ENCODE measurements at places on chromosomes 5 and 9.

- no peak for DNase-seq
Observed at GRCh38 chr5:60851626-60852025, 7.6 kb upstream of the ELOVL7 start.

- DNase-seq, result no peak
Observed at GRCh38 chr5:8843771-8844170, 702.1 kb downstream of the SEMA5A start.

- no peak for DNase-seq
Observed at GRCh38 chr9:105737205-105737604, 42.9 kb downstream of the TMEM38B start.

- no peak for DNase-seq
Observed at GRCh38 chr5:164060786-164061355, 555.5 kb downstream of the MAT2B start.

- DNase-seq, result no peak
Observed at GRCh38 chr5:53392073-53392472, 88.4 kb upstream of the FST start.

DNA sequence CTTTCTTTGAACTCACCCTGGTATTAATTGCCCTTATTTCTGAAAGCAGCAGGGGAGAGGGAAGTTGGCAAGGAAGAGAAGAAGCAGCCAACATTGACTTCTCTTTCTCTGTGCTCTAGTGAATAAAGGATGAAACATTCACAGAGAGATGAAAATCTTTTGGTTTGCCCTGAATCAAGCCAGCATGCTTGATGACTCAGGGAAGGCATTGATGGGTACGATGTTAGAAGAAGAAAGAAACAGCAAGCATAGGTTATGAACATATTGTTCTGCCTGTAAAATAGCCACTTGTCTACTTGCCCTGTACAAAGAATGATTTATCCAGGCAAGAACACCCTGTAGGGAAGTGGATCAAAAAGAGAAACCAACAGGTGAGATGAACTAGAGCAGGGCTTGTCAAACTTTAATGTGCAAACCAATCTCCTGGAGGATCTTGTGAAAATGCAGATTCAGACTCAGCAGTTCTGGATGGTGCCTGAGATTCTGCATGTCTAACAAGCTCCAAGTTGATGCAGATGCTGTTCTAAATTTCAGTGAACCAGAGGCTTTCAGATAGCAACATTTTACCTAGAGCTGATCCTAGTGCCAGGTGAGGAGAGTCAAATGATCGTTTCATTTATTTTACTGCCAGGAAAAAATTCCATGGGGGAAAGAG is 586.6 kb upstream of the TLE4 start:
- no peak for DNase-seq

DNA sequence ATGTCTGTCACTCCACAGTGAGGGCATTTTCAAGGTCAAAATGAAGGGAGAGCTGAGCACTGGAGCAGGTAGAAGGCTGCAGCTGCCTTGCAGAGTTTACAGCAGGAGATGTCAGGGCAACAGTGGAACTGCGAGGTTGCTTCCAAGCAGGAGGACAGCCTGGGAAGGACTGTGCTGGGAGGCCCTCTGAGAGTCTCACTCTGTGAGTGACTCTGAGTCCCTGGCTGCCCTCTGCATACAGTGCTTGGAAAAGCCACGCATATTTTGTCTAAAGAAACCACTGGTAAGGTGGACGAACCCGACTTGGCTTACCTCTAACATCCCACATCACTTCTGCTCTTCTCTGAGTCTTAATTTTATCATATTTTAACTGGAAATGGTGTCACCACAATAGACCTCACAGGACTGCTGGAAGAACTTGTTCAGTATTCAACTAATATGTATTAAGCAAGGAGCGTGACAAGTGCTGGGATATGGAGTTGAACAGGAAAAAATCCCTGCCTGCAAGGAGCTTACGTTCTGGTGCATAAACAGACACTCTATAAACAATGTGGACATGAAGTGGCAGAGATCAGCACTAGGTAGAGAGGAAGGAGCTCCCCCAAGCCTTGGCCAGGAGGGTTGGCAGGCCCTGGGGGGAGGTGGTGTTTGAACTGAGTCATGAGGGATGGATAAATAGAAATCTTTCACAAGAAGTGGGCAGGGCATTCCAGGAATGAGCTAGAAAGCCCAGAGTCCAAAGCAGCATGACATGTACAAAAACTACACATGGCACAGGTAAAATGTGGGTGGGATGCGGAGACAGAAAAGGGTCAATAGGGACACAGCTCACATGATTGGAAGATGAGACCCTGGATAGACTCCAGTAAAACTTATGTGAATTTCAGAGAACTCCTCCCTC is 64.0 kb upstream of the FOXE1 start:
- DNase-seq, result no peak

DNA sequence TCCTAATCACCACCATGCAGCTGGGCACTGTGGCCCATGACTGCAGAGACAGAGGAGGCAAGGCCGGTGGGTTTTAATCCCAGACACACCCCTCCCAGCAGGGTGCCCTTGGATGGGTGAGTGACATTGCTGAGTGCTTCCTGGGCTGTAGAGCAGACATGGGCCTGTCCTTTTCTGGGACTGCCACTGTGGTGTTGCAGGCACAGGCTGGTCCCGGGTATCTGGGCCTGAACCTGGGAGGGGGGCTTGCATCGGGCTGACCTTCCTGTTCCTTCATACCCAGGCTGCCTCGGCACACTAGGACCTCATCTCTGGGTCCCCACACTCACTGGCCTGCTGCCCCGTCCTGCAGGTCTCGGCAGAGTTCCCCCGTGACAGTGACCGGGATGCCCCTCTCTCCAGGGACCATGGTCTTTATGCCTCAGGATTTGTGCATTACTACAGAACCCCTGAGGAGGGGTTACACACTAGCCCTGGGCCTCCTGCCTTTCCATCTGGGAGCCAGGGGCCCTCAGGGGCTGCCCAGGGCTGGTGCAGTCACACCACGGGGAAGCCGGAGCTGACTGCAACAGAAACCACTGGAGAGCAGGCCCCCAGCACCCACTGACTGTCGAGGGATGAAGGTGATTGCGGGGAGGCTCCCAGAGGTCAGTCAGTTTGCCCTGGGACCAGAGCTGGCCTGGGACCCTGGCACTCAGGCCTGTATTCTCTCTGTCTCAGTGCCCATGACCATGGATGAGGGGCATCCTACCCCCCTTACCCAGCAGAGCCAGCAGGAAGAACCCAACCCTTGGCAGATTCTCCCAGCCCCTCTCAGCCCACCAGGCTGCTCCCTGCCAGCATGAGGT is 8.9 kb upstream of the SLC25A48 start:
- DNase-seq, result no peak

DNA sequence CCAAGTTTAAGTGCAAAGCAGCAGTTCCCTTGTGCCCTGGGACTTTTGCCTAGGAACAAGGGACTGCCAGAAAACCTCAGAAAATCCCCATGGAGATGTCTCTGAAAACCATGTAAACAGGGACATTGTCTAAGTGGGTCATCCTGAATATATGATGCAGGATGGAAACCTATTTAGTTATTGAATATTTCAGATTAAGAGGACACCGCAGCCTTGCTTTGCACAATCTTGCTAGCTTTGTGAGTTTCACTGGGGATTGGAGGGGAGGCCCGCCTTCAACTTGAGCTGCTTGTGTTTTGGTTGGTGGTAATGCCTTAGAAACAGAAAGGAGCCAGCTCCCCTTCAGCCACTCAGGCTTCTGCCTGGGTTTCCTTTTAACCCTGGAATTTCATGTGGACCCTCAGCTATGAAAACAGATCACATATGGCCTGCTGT is 112.8 kb downstream of the C9orf152 start:
- DNase-seq, result no peak

- DNase-seq, result no peak
Observed at GRCh38 chr9:72476100-72476499, 45.3 kb upstream of the TMC1 start.

DNA sequence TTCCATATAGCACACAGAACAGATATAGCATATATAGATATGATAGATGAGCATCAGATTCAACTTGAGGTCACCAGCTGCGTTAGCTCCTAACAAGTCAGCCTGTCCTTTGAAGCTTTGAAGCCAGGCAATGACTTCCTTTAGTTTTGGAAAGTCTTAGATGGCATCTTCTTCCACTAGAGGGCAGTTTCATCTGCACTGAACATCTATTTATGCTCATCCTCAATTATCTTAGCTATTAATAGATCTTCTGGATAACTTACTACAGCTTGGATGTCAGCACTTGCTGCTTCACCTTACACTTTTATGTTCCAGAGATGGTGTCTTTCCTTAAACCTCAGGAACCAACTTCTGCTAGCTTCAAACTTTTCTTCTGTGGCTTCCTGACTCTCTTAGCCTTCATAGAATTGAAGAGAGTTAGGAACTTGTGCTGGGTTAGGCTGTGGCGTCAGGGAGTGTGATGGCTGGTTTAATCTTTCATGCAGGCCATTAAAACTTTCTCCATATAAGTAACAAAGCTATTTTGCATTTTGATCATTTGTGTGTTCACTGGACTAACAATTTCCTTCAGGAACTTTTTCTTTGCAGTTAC is 1401.4 kb downstream of the EFNA5 start:
- DNase-seq, result no peak

DNA sequence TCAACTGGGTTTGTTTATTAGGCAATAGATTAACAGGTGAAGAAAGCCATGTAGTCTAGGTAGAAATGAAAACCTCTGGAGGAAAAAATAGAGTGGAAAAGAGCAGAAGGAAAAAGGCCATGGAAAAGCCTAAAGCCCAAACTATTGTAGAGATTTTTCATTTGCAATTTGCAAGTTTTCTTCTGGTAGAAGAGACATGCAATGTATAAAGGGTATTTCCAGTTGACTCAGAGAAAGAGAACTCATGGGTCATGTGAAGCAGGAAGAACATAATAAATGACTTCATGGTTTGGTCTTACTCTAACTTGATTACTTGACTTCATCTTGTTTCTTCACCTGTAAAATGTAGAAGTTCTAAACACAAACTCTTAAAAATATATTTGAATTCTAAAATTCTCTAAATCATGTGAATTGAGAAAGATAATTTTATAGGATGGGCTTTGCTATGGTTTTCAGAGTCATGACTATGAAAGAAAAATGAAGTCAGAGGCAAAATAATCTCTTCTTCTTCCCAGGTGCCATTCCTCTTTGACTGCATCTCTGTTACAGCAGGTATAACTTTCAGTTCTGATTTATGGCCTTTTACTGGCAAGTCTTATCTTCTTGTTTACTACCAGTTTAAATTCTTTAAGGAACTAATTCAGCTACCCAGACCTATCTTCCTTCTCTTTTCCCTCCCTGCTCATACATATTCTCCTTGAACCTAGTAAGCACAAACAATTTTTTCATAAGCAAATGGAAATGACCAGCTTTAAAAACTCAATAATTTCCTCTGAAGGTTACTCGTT is 47.7 kb upstream of the TMC1 start:
- DNase-seq, result no peak

DNA sequence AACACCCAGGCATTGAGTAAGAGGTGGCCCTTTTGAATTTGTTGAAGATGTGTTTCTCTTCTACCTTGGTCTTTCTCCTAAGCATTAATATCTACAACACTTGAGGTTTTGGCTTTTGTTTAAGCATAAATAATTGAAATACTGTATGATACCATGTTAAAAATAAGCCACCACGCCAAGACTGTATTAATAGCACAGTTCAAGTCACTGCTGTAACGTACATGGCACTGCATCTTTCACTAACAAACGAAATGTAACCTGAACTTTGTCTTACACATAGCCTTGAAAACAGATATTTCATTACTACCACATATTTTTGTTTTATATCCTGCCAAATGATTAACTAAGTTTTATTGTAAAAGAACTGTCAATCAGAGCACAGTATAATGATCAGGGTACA is 112.8 kb downstream of the MLLT3 start:
- DNase-seq, result no peak

- DNase-seq, result peak; percentile 11
Observed at GRCh38 chr9:87278971-87279733, 218.5 kb upstream of the DAPK1 start.

DNA sequence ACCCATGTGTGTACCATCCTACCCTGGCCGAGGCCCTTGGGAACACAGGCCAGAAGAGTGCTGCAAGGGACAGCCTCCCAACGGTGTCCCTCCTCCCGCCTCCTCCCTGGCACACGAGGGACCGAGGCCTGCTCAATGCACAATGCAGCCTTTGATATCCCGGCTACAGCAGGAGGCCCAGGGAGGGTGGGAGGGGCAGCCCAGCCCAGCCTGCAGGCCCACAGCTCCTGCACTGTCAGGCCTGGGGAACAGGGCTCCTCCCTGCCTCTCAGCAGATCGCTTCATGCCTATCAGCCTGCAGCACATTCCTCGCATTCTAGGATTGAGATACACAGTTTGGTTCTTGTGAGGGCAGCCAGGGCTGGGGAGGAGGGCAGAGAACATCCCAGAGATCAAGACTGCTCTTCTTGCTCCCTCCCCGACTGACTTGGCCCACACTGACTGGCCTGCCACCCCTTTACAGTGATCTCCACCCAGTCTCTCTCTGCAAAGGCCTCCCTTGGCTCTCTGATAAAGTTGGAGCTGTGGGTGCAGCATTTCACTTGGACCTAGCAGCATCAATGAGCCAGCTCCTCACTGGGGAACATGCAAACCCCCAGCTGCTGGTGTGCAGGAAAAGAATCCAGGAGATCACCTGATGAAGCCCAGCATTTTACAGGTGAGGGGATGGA is at the start of gene SH3TC2:
TSS of gene SH3TC2 (minus strand) at position 46 of the 671 bp plus-strand sequence. CDS start at position 6, 40 bp downstream.
- DNase-seq, result no peak

DNA sequence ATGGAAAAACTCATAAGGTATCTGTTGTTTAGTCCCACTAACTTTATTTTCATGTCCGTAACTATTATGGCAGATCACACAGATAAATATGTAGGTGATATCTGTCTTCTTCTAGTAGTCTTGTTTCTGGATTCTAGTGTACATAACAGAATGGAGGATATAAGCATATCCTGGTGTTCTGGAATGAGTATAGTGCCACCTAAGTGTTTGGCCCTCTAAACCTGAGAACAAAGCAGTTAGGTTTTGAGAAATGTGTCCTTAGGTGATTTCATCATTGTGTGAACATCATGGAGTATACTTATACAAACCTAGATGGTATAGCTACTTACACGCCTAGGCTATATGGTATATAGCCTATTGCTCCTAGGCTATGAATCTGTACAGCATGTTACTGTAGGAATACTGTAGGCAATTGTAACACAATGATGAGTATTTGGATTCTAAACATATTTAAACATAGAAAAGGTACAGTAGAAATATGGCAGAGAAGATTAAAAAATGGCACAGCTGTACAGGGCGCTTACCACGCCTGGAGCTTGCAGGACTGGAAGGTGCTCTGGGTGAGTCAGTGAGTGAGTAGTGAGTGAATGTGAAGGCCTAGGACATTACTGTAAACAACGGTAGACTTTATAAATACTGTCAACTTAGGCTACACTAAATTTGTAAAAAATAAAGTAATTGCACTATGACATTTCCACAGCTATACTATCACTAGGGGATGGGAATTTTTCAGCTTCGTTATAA is 150.3 kb upstream of the SLC24A2 start:
- DNase-seq, result no peak

Data from amniotic stem cell (primary cell).